Activated T-cell treated with anti-CD3 and anti-CD28 coated beads for 4 hours (primary cell): ENCODE measurements at places on chromosomes 7 and 10.

DNA sequence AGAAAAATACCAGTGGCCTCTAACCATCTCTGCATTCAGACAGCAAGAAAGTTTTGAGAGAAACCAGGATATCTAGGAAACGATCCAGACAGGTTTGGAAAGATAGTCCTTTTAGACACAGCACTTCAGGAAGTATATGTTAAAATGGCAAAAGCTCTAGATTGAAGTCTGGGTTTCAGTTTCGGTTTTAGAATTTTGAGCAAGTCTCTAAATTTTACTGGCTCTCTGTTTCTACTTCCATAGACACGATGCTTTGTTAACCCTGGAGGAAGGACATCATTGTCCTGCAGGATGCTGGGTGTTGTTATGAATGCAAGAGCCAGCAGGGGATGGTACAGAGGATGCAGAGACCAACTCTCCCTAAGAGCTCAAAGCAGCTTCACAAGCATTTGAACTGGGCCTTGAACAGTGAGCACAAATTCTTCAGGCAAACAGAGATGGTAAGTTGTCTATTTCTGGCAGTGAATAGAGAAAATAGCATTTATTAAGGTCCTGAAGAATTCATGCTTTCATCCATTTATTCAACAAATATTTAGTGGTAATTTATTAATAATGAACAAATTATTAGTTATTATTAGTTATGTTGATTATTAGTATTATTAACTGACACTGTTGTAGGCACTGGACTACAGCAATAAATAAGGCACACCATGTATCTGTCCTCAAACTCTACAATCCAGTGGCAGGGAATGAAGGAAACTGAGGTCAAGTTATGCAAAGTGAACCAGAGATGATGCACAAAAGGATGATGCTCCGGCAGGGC, 152.7 kb upstream of the NRP1 start:
- DNase-seq: no peak

- no peak for DNase-seq
Observed at GRCh38 chr10:55641601-55642000, 719.5 kb downstream of the ZWINT start.

DNA sequence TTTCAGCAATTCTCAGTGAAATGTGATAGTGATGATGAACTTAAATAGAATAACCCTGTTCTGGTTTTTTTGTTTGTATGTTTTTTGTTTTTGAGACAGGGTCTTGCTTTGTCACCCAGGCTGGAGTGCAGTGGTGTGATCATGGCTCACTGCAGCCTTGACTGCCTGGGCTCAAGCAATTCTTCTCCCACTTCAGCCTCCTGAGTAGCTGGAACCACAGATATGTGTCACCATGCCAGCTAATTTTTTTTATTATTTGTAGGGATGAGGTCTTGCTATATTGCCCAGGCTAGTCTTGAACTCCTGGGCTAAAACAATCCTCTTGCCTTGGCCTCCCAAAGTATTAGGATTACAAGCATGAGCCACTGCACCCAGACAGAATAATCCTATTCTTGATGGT, 14.3 kb upstream of the COL17A1 start:
- DNase-seq: no peak

DNA sequence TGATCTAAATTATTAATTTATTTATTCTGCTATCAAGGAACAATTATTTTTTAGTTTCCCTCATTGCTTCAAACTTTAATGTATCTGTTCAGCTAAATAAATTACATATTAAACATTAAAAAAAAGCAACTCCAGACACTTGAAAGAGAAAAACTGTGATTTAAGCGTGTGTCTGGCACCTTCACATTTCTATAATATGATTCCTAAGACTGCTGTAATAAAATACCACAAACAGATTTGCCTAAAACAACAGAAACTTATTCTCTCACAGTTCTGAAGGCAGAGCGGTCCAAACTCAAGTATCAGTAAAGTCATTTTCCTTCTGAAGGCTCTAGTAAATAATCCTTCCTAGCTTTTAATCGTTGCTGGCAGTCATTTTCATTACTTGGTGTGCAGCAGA, 580.4 kb upstream of the KCND2 start:
- no peak for DNase-seq

DNA sequence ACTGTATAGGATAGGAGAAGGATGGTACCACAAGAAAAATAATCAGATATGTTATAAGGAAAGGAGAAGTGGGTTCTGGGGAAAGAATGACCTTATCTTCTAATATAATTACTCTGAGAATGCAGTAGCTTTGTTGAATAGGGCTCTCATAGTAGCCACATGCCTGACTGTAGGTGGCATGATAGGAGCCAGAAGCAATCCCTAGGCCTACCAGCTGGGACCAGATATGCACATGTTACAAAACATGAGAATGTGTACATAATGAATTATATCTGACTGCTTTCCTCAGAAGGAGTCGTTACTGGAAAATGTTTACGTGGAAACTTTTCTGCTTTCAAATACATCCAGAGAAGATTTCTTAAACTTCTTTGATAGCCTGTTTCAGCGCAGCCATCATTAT, 53.2 kb upstream of the FAM3C start:
- DNase-seq: no peak

DNA sequence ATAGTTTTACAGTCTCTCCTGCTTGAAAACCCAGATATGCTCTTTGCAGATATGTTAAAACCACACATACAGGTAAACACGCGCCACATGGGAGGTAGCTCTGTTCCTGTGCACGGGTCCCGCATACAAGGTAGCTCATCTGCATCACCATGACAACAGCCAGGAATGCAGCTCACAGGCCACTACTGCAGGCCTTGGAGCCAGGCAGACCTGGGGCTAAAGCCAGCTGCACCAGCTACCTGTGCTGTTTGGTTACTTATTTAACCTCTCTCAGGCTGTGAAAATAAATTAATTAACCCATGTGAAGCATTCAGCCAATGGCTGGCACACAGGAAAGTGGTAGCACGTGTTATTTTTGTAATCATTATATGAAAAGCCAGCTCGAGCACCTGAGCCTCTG, 428.3 kb downstream of the TNS3 start:
- DNase-seq: no peak

- no peak for DNase-seq
Observed at GRCh38 chr7:131568970-131569369, 12.5 kb upstream of the PODXL start.

GRCh38 chr10:106481598-106482275, 682.8 kb downstream of the SORCS1 start:
- DNase-seq: no peak

GRCh38 chr10:42930516-42931192, 146.2 kb upstream of the RET start:
- no peak for DNase-seq

GRCh38 chr7:7051206-7051877, 131.0 kb upstream of the C1GALT1 start:
- DNase-seq: no peak

DNA sequence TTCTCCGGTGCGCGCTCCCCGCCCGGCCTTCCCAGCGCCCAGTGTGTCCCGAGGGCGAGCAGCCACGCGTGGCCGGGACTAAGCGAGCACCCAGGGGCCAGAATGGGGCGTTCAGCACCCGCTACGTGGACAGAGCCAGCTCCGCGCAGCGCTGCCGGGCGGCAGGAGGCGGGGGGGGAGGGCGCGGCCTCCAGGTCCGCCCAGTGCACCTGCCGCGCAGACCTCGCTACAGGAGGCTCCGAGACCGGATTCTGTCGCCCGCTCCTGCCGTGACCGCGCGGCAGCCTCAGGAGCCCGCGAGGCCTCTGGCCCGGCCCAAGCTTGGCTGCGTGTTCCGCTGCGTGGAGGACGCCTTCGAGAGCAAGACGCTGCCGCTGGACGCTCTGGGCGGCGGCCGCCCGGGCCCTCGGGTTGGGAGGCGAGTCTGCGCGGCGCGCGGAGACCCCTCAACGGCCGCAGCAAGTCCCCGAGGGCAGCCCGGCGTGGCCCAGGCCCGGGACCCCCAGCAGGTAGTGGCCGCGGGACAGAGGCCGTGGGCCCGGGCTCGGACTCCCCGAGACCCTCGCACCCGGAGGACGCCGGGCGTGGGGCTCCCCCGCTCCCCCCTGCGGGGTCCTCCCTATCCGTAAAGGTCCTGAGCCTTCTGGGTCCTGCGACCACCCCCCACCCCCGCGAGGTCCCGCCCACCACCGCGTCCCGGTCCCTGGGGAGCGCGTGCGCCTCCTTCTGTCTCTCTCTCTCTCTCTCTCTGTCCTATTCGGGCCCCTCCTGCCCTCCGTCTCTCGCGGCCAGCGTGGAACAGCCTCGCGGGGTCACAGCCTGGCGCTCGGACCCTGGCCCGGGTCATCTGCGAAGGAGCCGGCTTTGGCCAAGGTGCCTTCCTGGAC, 904 bp upstream of the DPYSL4 start:
- DNase-seq: peak; percentile 13

DNA sequence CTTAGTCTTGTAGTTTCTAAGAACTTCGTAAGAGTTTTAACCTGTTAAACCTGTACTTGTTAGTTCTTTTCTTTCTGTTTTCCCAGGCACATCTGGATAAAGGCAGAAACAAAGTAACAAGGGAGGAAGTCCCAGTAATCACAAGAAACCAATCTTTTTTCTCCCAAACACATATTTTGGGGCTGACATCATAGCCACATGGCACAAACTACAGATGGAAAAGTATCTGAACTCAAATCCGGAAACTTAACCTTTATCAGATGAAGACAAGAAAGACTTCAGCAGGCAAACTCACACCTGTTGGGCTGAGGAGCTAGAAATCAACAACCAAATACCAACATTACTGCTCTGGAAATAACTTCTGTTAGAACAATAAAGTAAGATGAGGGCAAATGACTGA, 67.1 kb downstream of the CUBN start:
- no peak for DNase-seq

DNA sequence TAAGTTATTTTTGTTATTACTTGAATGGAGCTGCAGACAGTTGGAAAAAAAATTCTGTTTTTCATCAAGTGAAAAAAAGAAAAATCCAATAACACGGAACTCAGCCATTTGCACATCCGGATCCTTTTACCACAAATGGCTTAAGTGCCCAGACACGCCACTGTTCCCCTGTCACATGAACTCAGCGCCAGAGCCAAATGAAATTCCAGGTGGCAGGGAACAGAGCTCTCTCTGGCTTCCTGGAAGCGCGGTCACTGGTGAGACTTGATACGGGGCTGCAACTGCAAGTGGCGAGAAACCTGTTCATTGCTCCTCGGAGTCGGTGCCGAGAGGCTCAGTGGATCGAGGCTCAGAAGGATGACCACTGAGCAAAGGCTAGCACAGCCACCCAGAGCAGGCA, 60.8 kb upstream of the NPTX2 start:
- DNase-seq: no peak

DNA sequence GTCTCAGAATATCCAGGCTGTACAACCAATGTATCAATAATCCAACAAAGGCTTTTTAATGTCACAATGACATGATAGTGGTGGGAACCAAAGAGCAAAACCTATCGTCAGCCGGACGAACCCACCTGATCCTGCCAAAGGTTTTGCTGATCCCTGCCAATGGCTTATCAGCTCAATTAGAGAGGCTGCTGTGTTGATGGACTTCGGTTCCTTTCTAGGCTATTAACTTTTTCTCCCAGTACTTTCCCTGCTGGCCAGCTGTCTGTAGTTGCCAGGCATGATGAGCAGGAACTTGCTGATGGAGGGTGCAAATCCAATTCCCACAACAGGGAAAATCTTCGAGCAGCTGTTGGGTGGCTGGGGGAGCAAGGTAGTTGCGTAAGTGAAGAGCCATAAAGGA, 2.4 kb downstream of the LMOD2 start:
- no peak for DNase-seq

DNA sequence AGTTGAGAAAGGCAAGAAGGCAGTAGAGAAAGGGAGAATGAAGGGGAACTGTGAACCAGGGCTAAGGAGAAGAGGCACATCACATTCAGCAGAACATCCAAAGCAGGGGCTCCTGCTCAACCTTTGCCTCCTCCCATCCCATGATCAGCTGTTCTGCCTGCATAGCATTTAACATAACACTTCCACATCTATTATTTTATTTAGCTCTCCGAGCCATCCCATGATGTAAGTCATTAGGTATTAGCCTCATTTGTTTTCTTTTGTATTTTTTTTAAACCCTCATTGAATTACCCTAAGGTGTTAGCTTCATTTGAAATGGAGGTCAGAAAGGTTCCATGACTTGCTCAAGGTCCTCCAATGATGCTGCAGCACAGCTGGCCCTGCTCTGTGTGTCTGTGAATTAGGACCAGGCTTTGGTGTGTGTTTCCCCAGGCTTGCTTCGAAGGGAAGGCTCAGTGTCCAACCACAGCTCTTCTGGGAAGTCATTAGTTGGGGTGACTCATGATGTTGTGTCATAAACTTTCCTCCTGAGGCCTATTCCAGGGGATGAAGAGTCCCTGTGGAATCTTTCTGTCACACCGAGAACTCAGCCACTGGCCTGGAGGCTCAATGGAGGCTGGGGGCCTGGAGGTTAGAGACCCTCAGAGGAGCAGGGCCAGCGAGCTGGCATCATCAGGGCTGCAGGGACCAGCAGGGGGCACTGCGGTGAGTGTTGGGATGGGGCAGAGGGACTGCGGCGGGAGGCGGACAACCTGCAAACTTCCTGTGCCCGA, 16.5 kb downstream of the NPFFR1 start:
- no peak for DNase-seq

GRCh38 chr7:24157666-24158065, 126.3 kb upstream of the NPY start:
- no peak for DNase-seq

- DNase-seq: no peak
Observed at GRCh38 chr10:62843600-62843999, 27.4 kb upstream of the EGR2 start.

GRCh38 chr10:91804126-91804510, 5.9 kb downstream of the TNKS2 start:
- no peak for DNase-seq

GRCh38 chr10:1280466-1281404, 224.6 kb downstream of the WDR37 start:
- no peak for DNase-seq

- DNase-seq: no peak
Observed at GRCh38 chr7:18859318-18859717, 258.1 kb downstream of the TWIST1 start.

DNA sequence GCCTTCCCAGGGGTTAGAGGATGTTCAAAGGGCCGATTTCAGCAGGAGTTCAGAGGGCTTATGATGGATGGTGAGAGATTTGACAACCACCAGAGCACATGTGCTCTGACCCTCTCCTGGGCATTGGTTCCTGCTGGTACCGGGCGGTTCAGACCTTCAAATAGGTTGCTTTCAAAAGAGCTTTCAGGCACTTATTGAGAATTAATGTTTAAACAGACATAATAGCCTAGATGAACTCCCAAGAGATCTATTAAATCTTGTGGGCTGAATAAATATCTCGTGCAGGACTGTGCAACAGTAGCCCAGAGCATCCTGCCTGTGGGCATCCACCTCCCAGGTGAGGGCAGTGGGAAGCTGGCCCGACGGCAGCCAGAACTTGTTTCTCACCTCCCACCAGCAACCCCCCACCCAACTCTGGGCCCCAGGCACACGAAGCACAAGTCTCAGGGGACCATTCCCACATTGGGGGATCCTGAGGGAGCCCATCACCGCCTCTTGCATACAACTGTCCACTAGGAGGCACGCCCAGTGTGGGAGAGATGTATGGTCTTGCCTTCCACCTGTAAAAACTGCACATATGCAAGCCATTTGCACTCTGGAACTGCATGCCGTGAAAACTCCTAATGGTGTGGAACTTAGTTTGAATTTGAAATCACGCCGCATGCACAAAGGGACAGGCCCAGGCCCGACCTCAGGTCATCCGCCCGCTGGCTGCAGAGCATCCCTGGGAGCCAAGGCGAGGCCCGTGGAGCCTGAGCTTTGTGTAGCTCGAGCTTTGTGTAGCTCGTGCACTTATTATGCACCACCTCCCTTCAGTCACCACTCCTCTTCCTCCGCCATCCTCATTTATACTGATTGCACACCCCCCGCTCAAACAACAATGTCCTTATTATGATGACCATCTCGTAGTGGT, 147.8 kb downstream of the ADCY1 start:
- DNase-seq: no peak
